ENCODE measurements at places on chromosomes 16 and 17. TPM values are rescaled to one million over a fixed set of nuclear protein-coding genes. Genes with fewer than 3 reads are reported as not detected.
A peak's percentile ranks its signal among the peaks of the same experiment; 100 is the strongest.

DNA sequence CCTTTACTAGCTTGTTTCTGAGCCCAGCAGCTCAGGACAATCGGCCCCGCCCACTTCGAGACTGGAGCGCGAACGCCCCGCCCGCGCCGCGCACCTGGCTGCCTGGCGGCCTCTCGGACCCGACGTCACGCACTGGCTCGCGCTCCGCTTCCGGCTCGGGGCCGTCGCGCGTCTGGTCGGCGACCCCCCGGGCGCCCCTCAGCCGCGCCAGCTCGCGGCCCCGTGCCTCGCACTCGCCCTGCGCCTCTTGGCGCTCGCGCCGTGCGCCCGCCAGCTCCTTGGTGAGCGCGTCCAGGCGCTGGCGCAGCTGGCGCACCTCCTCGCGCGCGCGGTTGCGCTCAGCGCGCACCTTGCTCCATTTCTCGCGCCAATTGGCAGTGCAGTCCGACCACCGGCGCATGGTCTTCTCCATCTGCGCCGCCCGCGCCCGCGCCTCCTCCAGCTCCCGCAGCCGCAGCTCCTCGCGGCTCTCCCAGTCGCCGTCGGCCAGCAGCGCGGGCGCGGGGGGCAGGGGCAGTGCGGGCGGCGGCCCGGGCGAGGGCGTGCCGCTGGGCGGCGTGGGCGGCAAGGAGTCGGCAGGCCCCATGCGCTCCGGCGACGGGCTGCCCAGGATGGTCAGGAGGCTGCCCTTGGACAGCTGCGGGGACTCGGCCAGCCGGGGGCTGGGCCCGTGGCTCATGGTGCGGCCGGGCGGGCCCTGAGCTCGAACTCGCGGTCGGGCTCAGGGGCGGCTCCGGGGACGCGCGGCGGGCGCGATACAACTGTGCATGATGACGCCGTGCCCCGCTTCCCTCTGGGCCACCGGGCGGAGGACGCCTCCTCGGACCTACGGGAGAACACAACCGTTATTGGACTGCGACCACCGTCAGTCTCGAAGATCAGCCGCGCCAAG, 7.6 kb downstream of the CCDC102A start:
- no peak for DNase-seq

DNA sequence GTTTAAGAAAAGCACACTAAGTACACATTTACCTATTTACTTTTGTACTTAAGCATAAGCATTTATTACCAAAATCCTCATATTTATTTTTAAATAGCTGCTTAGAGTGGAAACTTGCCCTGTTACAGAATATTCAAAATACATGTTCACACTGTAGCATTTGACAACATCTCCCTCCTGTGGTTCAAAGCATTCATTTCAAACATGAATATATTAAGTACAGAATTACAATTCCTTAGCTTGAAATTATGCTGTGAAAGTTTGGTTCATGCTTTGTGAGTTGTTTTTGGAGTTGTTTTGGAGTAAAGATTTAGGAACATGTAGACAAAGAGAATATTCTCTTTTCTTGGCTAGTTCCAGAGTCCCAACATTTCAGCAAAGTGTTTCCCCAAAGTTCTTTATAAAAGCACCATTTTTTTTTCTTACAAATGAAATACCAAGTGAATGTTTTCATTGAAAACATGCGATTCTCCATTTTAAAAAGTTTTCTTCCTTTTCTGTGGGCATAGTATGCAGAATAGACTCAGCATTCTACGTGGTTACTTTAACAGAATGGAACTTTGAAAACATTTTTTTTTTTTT, 33.2 kb downstream of the TUBD1 start:
- no peak for DNase-seq

GRCh38 chr17:55641676-55642081, 81.0 kb downstream of the TMEM100 start:
- peak; percentile 48 for DNase-seq

- DNase-seq = no peak
These were observed 215.2 kb downstream of the ZFHX3 start for GRCh38 chr16:72832621-72833248.

GRCh38 chr17:49333804-49334203, 28.2 kb downstream of the ZNF652 start:
- DNase-seq = no peak

DNA sequence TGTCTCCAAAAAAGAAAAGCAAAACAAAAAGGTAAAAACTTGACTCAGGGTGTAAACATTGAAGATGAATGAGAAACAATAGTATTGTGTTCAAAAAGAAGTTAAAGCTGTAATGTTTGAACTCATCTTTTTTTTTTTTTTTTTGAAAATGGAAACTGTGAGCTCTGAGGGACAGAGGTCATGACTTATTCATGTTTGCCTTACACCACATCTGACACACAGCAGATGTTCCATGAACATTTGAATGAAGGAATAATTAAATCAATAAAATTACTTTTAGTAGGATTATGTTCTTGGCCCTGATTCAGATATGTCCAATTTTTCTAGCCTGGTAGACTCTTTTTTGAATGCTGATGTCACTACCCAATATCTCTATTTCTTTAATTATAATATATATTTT, 95.7 kb upstream of the MED13 start:
- no peak for DNase-seq

DNA sequence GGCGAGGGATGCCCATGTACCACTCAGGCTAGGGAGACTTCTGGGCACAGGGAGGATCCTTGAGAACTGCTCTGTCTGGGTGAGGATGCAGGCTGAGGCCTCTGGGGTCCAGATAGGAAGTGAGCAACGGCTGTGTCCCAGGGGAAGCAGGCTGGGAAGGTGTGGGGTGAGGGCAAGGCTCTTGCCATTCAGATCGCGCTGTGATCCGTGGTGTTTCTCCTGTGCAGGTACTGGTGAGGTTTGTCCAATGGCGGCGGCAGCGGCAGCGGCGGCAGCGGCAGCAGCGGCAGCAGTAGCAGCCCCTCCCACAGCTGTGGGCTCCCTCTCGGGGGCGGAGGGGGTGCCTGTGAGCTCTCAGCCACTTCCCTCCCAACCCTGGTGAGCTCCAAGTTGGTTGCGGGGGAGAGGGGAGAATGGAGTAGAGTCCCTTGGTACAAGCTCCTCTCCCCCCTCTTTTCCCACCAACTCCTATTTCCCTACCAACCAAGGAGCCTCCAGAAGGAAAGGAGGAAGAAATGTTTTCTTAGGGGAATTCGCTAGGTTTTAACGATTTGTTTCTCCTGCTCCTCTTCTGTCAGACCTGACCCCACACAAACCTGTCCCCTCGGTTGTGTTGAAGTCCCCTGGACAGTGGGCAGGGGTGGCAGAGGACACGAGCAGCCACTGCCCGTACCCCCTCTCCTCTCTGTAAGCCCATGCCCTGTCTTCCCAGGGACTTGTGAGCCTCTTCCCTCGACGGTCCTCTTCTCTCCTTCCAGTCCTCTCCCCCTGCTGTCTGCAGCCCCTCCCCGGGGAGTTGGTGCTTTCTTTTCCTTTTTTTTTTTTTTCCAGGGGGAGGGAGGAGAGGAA, 1.9 kb upstream of the PRRT2 start:
- DNase-seq = no peak

DNA sequence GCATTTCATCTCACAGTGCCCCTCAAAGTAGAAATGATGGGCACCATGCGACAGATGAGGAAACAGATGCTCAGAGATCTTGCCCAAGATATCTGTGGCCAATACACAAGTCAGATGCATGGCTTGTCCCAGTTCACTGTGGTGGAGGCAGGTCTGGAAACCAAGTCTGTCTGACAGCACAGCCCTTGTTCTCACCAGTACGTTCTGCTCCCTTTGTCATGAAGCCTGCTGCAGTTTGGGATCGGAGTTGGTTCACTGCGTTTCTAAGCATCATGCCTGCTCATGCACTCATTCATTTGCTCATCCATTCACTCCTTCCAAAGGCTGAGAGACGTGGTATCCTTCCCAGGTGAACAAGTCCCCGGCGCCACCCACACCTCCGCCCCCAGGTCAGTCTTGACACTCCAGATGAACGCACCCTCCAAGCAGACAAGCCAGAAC, 27.2 kb upstream of the MEAK7 start:
- no peak for DNase-seq

- DNase-seq = no peak
These were observed 38.2 kb downstream of the PRPSAP2 start for GRCh38 chr17:18896146-18896545.

- DNase-seq = no peak
These were observed 24.3 kb upstream of the DBNDD1 start for GRCh38 chr16:90043526-90043925.

DNA sequence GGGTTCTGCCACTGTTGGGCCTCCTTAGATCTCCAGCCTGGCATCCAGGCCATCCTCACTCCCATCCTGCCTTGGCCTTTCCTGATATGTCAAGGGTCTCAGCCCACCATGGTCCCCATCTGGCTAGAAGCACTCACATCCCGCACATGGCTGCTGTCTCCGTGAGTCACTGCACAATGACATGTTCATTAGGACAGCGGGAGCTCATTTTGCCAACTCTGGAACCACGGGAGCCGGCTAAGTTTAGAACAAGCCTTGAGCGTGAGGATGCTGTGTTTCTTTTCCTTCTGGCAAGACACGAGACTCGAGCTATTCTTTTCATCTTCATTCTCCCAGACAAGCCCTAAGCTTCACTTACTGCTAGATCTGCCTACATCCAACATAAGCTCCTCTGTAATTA, 65.7 kb upstream of the KSR1 start:
- no peak for DNase-seq

DNA sequence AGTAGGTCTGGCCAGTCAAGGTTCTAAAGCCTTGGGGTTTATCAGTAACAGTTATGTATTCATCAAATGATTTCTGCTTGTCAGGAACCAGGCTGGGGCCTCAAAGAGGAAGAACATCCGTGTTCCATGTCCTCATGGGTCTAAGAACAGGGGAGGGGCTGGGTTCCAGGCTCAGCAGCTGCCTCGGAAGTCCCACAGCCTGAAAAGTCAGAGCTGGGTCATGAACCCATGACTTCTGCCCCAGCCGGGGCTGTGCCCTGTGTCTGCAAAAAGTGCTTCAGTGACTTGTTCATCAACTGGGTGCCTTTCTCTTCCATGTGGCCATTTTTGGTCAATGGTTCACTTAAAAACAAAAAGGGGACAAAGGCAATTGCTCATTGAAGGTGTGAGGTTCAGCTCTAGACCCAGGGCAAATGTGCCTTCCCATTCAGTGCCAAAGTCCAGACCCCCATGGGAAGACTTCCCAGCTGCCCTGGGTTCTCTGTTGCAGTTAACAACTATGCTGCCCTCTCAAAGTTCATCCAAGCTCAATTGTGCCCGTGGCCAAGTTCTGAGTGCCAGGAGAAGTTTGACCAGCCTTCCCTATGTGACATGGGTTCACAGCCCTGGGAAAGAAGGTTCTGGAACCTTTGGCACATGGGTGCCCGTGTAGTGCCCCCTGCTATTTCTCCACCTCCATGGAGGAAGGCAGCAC, 18.5 kb downstream of the TBKBP1 start:
- no peak for DNase-seq

GRCh38 chr17:51423421-51424160, 163.2 kb downstream of the UTP18 start:
- no peak for DNase-seq

- no peak for DNase-seq
These were observed 61.4 kb downstream of the COG7 start for GRCh38 chr16:23391381-23392222.

DNA sequence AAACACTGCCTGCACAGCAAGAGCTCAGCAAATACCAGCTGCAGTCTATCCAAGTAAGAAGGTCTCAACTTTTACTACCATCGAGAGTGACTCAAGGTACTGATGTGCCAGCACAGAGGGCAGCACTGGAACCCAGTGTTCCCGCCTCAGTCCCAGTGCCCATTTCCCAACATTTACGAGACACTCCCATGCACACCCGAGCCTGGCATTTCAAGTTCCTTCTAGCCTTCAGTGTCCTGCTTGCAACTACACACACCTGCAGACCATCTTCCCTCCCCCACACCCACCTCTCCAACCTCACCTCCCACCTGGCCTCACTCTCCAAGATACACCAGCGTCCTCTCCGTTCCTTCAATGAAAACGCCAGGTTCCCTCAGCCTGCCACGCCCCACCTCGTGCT, 3.2 kb downstream of the KLHDC4 start:
- no peak for DNase-seq

GRCh38 chr17:73491648-73492047, 152.6 kb downstream of the SDK2 start:
- DNase-seq = no peak

GRCh38 chr17:40063901-40064531, 1.3 kb downstream of the THRA start:
- DNase-seq = no peak

PDILT gene
- polyA plus RNA-seq = not detected

SNX20 gene
- not detected for polyA plus RNA-seq

GUCY2D gene
- not detected for polyA plus RNA-seq

TMEM204 gene
- 6.2 TPM for polyA plus RNA-seq

CNTROB gene
- polyA plus RNA-seq = 11.3 TPM

FSCN2 gene
- 0.26 TPM for polyA plus RNA-seq

ACSM3 gene
- 0.76 TPM for polyA plus RNA-seq

Measured in AG04450 (cell line).